ENCODE measurements at places on chromosomes 5 and 9.
A peak's percentile ranks its signal among the peaks of the same experiment; 100 is the strongest.

DNA sequence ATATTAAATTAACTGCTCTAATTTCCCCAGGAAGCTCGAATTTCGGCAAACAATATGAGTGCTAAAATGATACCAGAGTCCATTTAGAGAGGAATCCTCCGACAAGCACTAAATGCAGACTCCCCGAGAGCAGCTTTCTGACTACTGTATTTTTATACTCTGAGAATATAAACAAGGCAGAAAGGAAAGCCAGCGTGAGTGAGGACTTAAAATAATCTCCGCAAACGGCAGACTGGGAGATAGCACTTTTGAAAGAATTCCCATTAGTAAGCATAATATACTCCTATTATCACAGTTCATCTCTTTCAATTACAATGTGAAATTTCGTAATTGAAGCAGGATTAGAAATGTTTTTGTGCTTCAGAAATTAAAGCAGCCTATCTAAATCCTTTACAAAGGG, 269.4 kb upstream of the PANK3 start:
- DNase-seq = no peak

GRCh38 chr9:131621551-131622358, 76.4 kb downstream of the PRRT1B start:
- no peak for DNase-seq

GRCh38 chr5:37412515-37412914, 33.4 kb downstream of the WDR70 start:
- DNase-seq = no peak

- DNase-seq = no peak
Observed at GRCh38 chr5:159227452-159227851, 18.1 kb upstream of the RNF145 start.

DNA sequence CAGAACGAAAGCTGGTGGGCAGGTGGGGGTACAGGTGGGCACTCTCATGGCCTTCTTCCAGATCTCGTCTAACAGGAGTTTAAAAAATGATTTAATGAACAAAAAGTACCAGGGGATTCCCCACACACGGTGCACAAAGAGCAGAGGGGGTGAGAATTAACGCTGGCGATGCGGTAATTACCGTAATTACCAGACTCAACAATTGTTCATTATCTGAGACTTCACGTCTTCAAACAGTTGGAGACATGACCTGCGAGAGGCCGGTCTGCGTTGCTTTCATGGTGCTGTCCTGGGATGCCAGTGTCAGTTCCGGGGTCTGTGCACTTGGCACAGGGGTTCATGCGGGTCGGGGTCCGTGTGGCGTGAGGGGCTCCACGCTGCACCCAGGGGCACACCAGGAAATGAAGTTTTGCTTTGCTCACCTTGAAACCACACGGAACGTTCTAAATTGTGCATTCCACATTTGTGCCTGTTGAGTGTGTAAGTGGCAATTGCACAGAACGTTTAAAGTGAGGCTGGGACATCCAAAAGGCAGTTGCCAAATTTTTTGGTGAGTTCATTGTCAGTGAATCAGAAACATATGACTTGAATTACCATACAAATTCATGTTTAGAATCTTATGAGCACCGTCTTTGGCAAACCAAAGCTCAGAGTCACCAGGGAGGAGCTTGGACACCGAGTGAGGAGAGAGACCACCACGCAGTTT, 256.4 kb upstream of the IRX1 start:
- DNase-seq = no peak

GRCh38 chr9:131441441-131441840, 47.6 kb downstream of the PRRC2B start:
- DNase-seq = peak; percentile 17

GRCh38 chr9:35723426-35723825, 8.6 kb downstream of the TLN1 start:
- no peak for DNase-seq

GRCh38 chr5:101393795-101394450, 490.8 kb upstream of the ST8SIA4 start:
- DNase-seq = no peak

DNA sequence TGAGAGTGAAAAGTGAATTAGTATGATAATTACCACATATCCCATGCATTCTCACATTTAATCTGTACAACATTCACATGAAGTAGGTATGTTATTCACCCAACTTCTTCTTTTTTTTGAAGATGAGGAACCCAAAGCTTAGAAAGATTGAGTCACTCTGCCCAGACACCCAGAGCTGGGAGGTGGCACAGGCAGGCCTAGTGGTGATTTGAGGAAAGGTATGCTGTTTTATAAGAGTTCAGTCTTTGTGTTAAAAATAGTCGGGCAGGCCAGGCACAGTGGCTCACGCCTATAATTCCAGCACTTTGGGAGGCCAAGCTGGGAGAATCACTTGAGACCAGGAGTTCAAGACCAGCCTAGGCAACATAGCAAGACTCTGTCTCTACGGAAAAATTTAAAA, 285.3 kb downstream of the NR3C1 start:
- DNase-seq = no peak

DNA sequence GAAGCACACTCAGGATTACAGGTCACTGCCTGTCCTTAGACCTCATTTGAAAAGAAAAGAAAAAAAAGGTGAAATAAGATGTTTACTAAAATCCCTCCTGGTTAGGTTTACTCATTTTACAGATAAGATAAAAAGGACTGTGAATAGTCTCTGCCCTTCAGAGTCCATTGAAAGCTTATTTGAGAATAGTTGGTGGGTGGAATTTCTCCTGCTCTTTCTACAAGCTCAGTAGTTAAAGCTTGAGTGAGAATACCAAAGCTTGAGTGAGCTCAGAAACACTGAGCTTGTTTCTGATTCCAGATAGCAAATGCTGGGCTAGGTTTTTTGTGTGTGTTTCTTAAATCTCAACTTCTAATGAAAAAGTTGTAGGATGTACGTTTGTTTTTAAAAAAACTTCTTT, 106.7 kb downstream of the SLF1 start:
- no peak for DNase-seq

DNA sequence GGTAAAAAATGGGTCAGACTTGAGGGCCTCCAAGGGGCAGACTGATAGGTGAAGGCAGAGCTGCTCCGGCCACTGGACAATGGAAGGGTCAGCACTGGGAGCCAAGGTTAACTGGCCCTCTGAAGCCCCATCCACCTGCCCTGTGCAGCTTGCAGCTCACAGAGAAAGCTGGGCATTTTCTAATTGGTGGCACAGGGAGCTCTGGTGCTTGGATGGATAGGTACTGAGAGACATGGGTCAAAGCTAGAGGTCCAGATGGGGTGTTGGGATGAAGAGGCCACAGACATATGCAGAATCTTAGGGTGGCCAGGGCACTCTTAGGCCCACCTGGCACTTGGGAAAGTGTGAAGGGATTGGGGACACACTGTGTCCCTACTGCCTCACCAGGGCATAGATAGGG, 29.5 kb upstream of the SARDH start:
- no peak for DNase-seq

GRCh38 chr5:109690242-109690974, 681 bp downstream of the MAN2A1 start:
- peak; percentile 73 for DNase-seq

GRCh38 chr9:119218293-119218692, 150.9 kb downstream of the BRINP1 start:
- no peak for DNase-seq

- no peak for DNase-seq
Observed at GRCh38 chr5:87151547-87151946, 116.1 kb upstream of the RASA1 start.

GRCh38 chr9:80797831-80798688, 891.3 kb downstream of the TLE1 start:
- no peak for DNase-seq

- DNase-seq = no peak
Observed at GRCh38 chr5:64765804-64766504, 2.5 kb downstream of the SREK1IP1 start.

DNA sequence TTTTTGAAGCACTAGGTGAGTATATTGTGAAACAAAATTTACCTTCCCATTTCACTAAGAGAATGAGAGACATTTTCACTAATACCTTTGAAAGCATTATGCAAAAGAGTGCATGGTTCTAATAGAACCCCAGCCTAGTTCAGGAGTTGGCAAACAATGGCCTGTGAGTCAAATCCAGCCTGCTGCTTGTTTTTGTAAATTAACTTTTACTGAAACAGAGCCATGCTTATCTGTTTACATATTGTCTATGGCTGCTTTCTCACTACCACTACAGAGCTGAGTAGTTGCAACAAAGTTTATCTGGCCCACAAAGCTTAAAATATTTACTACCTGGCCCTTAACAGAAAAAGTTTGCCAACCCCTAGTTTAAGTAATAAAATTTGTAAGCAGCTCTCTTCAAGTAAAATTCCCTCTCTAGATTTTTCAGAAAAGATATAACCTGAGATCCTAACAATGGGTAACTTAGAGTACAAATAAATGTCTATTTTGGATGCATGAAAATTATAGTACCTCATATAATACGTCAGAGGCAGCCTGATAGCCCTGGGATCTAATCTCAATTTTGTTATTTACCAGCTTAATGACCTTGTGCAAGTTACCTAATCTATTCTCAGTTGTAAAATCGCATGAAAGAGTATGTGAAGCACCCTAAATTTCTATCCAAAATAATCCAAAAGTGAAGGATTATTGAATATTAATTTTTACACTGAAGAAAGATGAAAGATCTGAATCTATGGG, 50.7 kb upstream of the ARL15 start:
- no peak for DNase-seq

GRCh38 chr9:126783949-126784348, 20.9 kb upstream of the ZBTB43 start:
- DNase-seq = no peak

DNA sequence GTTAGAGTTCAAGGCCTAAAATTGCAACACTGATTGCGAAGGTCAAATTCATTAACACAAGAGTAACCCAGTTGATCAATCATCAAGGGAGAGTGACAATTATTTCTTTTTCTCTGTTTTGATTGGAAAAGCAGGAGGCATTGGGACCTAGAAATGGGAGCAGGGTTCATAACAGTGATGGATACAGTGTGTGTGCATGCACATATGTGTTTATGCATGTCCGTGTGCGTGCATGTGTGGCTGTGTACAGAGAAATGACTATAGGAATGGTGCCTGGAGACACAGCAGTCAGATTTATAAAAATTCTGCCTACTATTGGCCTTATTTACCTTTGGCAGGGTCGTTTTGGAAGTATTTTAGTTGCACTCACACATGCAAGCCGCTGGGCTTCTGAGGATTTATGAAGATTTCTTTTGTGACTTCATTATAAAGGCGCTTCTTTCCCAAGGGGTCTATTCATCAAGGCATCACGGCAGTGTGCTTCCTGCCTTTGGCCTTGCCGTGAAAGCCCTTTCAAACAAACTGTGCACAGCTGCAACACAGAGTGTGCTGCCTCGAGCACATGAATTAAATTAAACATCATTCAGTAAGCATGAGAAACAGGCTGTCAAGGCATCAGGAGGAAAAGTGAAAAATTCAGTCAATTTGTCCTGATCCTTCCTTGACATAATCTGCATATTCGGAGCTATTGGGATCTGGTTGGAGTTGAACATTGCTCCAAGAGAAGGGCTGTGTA, 122.8 kb upstream of the PUM3 start:
- no peak for DNase-seq

- DNase-seq = no peak
Observed at GRCh38 chr9:127816362-127816725, 13.7 kb downstream of the FPGS start.

GRCh38 chr9:88975966-88976889, 15.0 kb upstream of the S1PR3 start:
- peak; percentile 45 for DNase-seq

DNA sequence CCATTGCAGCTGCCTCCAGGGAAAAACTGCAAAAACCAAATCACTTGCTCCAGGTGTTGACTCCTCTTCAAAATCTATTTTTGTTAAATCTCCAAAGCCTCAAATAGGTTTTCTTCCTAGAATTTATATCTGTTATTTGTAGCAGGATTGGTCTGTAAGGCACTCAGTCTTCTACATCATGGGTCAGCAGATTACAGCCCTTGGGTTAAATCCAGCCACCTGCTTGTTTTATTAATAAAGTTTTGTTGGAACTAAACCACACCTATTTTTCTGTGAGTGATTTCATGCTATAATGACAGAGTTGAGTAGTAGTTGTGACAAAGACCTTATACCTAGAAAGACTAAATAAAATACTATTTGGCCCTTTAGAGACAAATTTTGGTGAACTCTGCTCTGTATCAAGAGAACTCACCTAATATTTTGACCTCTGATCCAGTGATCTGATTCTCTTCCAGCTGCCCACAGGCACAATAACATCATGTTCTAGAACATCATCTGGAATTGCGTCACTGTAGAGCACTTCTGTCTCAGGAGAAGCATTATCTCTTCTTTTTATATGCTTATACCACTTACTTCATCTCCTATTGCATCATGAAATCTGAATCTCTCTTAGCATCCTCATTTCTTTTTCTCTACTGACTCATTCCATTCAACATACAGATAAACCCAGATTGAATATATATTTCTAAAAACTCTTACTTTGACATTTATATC, 130.1 kb downstream of the RPS23 start:
- no peak for DNase-seq

GRCh38 chr9:77163884-77164283, 13.4 kb upstream of the VPS13A start:
- DNase-seq = no peak

- DNase-seq = no peak
Observed at GRCh38 chr5:33994845-33995244, 10.4 kb upstream of the SLC45A2 start.

GRCh38 chr9:35258660-35259474, 97.1 kb downstream of the UNC13B start:
- DNase-seq = peak; percentile 66

- no peak for DNase-seq
Observed at GRCh38 chr9:19424176-19424779, 15.5 kb downstream of the ACER2 start.

- DNase-seq = no peak
Observed at GRCh38 chr9:129321286-129322021, 143.4 kb upstream of the IER5L start.

GRCh38 chr9:130137641-130138081, 34.5 kb upstream of the NCS1 start:
- DNase-seq = no peak

DNA sequence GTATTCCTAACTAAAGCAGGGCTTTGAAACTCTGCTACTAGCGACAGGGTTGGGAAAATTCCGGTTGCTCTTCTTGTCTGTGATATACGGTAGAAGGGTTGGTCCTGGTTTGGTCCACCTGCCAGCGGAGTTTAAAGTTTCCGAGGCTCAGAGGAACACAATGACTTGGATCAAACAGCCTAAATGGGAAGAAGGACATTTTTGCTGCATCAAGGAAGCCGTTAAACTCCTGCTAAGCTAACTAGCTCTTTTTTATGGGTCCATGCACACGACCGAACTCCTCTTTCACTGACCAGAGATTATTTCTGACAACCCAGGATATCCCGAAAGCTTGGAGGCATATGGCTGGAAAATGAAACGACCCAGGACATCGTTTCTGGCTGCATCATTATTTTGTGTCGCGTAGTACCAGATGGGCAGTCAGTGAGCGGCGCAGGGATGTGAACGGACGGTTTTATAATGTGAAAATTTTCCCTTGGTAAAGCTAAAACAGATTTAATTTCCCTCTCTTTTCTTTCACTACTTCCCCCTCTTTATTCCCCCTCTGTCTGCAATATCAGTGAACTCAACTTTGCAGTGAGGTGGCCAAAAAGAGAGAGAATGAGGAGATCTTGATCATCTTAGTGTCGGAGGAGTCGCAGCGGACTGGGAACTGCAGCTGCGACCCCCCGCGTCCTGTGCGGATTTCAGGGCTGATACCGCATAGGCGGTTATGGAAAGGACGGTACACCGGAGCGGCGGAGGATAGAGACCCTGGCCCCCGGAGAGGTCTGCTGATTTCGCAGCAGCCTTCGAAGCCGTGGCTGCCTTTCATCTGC, at the start of gene LURAP1L:
Gene LURAP1L (plus strand): TSS at position 160 of the 818 bp plus-strand sequence. CDS start 696 bp downstream, outside the sequence.
- DNase-seq = no peak
